Epithelial cell of esophagus (primary cell): ENCODE measurements at places on chromosomes 16 and 17.

- no peak for DNase-seq
Observed at GRCh38 chr17:41649923-41650519, 25.6 kb upstream of the KRT17 start.

- no peak for DNase-seq
Observed at GRCh38 chr16:79284766-79285165, 315.8 kb downstream of the MAF start.

- peak; percentile 5 for DNase-seq
Observed at GRCh38 chr17:45834471-45835396, 9.9 kb upstream of the SPPL2C start.

DNA sequence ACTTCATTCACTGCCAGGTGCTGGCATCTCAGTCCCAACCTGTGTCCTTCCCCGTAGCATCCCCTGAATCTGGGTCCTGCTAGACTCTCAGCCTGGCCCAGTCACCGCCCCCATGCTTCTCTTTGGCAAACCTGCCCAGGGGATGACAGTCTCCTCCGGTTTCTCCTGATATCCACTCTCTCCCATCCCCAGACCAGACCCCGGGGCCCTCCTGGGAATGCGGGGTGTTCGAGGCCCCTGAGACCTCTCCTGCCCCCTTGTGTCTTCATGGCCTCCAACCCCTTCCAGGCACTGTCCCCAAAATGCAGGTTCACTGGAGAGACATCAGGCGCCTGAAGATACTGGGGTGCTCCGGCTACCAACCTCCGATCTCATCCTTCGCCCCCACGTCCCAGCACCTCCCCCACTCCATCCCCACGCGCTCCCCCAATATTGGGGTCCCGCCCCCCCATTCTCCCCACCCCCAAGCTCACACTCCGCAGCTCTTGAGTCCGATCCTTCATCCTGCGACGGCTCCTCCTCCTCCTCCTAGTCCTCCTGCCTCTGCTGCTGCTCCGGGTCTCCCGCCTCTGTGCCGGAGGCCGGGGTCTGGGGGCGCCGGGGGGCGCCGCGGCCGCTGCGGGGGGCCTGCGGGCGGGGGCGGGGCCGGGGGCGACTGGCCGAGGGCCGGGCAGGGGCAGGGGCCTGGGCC lies 399 bp downstream of the STX1B start:
- no peak for DNase-seq

- no peak for DNase-seq
Observed at GRCh38 chr16:84581158-84581557, 36.7 kb downstream of the COTL1 start.

GRCh38 chr16:6771956-6772355 lies 560.7 kb upstream of the RBFOX1 start:
- DNase-seq: no peak

GRCh38 chr17:63433746-63434591 lies 12.1 kb downstream of the CYB561 start:
- DNase-seq: peak; percentile 63

DNA sequence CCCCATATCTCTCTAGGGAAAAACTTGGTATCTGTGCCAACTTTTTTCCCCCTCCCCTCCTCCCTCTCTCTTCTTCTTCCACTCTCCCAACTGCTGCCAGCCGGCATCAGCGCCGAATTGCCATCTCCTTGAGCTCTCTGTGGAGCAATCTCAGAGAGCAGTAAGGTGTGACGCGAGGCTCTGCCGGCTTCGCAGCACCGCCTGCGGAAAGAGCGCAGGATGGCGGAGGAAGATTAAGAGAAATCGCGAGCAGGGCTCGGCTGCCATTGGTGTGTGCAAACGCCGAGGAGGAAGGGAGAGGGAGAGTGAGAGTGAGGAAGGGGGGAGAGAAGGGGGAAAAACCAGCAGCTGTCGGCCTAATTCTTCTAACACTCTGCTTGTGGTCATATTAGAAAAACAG lies 44.2 kb downstream of the NEUROD2 start:
- DNase-seq: no peak

DNA sequence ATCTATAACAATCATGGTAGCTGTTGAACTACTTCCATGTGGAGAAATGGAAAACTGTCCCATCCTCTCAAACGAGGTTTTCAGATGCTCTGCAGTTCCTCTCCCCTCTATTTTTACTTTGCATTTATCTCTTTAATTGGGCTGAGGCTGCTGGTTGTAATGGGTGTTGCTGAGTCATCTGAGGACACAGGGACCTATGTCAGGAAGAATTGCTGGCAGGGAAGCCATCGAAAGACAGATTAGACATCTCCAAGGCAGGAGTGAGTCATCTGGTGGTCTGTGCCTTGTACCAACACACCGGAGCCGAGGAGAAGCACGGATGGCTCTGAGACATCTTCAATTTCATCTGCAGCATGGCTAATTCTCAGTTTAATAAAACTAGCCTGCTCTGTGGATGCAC lies 394.5 kb downstream of the GRIN2A start:
- DNase-seq: no peak

- DNase-seq: no peak
Observed at GRCh38 chr16:2214719-2214968, at the start of gene PGP. TSS of gene PGP (minus strand) at chr16:2214840. CDS start at chr16:2214777, 63 bp downstream.

GRCh38 chr16:30904114-30904780 lies 7.8 kb downstream of the CTF1 start:
- no peak for DNase-seq

- DNase-seq: no peak
Observed at GRCh38 chr16:77062878-77063675, 127.9 kb upstream of the MON1B start.

GRCh38 chr16:24568392-24568791 lies 29.0 kb downstream of the RBBP6 start:
- DNase-seq: peak; percentile 42

GRCh38 chr17:70642059-70642458 lies 472.7 kb downstream of the KCNJ2 start:
- DNase-seq: no peak

- DNase-seq: no peak
Observed at GRCh38 chr17:15492791-15493692, 25.6 kb upstream of the CDRT4 start.

GRCh38 chr17:66730461-66730923 lies 104.4 kb upstream of the CACNG5 start:
- no peak for DNase-seq

DNA sequence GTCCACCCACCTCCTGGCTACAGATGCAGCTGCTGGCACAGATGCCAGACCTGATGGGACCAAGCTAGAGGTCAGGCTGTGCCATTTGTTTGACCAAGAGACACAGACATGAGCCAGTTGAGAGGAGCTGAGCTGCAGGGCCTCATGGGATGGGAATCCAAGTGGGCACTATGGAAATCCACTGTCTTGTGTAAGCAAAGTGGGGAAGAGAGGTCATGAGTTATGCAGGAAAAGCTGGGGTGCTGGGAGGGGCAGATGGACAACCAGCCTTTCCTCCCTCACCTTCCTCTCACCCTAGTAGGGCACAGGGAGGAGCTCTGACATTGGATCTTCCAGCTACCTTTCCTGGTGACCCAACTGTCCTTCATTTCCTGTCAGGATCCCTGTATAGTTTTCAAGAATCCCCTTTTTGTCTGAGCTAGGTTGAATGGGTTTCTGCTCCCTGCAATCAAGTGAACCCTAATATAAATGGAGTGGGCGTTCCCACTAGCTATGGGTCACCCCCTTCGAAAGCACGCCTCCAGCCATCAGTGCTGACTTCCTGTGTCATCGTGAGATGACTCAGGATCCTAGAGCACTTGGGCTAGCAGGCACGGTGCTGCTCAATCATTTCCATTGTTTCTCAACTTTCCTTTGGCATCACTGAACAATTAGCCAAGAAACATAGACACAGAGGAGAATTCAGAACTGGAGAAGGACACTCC lies 13.6 kb downstream of the ATPAF2 start:
- peak; percentile 93 for DNase-seq

GRCh38 chr17:4636474-4637100 lies 4.9 kb downstream of the ALOX15 start:
- no peak for DNase-seq

- peak; percentile 84 for DNase-seq
Observed at GRCh38 chr17:8041249-8041928, 2.5 kb downstream of the ALOX15B start.

DNA sequence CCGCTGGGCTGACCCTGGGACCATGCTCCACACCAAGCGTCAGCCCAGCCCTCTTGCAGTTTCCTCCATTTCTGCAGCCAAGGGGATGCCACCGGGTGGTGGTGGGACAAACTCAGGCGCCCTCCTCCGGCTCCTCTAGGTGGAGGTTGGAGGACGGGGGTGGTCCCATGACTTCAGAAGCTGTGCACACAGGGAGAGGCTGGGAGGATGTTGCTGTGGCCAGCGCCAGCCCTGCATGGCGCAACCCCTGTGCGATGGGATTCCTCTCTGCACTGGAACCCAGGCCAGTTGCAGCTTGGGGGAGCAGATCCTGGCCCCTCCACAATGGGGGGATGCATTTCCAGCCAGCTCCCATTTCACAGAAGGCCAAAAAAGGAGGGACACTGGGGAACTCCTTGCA lies 246.5 kb downstream of the C16orf95 start:
- no peak for DNase-seq

DNA sequence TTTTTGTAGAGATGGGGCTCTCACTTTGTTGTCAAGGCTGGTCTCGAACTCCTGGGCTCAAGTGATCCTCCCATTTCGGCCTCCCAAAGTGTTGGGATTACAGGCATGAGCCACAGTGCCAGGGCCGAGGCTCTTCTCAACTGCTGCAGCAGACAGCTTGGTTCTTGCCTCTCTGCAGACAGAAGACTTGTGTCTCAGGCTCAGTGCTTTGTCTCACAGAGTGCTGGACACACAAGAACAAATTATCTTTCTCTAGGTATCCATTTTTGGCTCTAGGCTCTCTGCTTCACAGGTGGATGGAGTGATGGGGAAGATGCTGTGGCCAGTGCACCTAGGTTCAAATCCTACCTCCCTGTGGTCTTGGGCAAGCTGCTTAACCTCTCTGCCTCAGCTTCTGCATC lies 80.8 kb upstream of the RNU2-1 start:
- no peak for DNase-seq

- DNase-seq: peak; percentile 73
Observed at GRCh38 chr17:29195465-29196081, 15.4 kb upstream of the MYO18A start.

- peak; percentile 82 for DNase-seq
Observed at GRCh38 chr17:77602062-77602746, 356.3 kb upstream of the TNRC6C start.

DNA sequence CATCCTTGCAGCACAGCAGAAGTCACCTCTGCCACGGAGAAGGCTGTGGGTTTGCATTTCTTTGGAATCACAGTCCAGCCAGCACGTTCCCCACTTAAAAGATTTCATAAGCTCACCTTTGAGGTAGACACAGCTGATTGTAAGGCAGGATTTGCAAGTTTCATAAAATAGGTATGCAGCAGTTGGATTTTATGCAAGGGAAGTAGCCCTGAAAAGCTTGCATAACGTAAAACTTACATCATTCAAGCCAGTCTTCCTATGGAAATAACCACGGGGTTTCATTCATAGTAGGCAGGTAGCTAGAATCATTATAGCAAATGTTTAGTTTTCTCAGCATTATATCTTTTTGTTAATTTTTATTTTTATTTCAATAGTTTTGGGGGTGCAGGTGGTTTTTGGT lies 49.8 kb upstream of the ARHGAP44 start:
- DNase-seq: peak; percentile 31

DNA sequence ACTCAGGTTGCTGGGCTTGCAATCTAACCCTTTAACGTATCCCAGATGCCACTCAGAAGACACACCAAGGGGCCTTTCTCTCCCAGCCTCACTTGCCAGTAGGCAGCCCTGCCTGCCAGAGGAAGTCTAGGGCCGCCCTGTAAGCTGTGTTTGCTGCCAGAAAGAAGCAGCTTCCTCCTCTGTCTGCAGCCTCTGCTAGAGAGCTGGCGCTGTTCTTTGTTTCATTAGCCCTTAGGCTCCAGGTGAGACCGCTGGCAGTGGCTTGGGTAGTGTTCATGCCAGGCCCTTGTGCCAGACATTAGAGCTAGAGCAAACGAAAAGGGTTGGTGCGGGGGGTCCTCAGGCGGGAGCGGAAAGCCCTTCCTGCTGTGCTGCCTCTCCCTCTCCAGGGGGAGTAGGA lies 8.9 kb downstream of the CTRL start:
- DNase-seq: no peak

GRCh38 chr16:67874372-67874771 lies 1.5 kb downstream of the EDC4 start:
- no peak for DNase-seq

DNA sequence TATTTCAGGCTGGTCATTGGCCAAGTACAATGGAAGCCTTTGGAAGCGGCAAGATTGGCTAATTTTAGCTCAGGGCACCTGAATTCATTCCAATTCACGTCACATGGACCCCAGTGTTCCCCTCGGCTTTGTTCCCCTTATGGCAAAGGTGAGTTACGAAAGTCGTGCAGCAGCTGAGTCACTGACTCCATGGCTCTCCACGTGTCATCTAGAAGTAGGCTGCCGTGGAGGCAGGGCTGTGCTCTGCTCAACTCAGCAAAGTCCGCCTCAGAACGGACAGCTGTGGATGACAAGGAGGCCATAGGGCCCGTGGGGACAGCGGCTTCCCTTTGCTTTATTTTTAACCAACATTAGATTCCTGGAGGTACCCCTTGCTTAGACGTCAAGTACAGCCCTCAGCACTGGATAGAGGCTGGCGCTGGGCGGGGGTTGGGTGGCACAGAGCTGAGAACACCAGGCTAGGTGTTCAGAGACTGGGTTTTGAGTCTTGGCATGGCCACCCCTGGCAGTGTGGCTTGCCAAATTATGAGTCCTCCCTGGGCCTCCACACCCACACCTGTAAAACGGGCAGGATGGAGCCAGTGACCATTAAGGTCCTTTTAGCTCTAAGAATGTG lies 23.6 kb downstream of the ADAD2 start:
- peak; percentile 33 for DNase-seq

DNA sequence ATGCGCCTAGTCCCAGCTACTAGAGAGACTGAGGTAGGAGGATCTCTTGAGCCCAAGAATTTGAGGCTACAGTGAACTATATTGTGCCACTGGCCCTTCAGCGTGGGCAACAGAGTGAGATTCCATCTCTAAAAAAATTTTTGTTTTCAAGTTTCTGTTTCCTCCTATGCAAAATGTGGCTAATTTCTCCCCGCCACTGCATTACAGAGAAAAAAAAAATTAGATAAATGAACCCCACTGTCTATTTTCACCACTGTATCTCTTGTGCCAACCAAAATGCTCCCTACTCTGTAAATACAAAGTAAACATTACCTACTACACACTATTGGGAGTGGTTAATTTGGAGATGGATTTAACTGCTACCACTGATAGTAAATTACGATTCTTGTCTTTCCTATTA lies 2.0 kb downstream of the MARF1 start:
- DNase-seq: no peak

DNA sequence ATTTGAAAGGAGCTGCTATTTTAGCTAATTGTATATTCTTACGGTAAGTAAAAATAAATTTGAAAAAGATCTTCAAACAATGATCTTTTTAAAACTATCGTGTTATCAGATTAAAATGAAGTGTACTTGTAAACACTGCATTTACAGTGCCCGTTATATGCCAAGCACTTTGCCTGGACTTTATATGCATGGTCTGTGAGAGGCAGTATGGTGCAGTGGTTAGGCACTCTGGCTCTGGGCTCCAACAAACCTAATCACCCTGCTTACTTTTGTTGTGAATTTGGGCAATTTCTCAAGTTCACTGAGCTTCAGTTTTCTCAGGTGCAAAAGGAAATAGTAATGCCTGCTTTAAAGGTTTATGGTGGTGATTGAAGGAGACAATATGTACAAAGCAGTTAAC lies 1.4 kb downstream of the PMP22 start:
- no peak for DNase-seq
